ENCODE measurements at places on chromosomes 3 and 15.

DNA sequence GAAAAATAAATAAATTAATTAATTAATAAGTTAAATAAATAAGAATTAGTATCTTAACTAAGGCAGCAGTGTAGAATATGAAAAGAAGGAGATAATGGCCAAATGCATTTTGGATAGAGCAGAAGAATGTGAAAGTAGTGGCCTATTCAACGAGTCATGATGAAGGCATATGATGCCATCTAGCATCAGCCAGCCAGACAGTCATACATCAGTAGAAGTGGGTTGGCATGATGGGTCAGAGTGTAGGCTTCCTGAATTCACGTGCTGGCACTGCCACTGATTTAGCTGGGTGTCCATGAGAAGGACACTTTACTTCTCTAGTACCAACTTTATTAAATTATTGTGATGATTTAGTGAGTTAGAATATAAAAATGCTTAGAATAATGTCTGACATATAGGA, 256.1 kb upstream of the ARPP21 start:
- no peak for DNase-seq

DNA sequence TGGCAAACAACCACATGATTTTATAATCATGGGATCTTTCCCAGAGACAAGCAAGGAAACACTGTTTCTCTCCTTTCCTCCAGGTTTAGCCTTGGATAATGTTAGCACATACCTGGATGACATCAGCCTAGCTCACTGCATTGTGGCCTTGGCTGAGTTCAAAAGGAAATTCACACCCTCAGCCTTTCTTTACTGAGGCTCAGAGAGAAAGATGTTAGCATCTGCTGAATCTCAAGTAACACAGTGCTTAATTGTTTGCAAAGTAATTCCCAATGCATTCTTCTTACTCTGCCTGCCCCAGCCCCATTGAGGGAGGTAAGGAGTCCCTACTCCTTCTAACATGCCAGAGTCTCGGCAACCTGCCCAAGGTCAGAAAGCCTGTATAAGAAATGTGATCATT, 432.2 kb upstream of the LMCD1 start:
- DNase-seq: no peak

DNA sequence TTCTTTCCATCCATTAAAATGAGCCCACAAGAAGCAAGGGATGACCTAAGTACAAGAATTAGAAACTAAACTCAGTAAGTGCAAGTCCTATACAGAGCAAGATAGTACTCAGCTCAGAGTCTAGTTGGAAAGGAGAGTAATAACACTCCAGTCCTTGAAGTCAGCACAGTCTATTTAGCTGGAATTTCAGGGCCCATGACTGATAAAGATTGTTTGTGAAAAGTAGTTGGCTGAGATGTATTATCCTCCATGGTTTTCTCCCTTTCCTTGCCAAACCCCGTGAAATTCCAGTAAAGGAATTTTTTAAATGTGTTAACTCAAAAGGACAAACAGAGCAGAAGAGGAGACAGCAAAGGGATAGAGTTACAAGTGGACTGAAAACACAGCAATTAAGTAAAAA, 127.2 kb upstream of the STT3B start:
- no peak for DNase-seq

DNA sequence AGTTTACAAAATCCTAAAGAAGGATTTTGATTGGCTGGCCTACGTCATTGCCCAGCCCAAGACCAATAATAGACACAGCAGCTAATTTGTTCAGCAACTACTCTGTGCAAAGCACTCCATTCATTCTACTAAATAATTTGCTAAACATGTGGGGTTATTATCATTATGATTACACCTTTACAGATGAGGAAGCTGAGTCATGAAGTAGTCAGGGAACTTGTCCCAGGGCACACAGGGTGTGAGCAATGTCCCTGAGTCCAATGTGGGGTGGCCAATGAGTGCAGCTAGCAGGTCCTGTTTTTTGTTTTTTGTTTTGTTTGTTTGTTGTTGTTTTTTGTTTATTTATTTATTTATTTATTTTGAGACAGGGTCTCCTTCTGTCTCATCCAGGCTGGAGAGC, 183.6 kb downstream of the ABHD5 start:
- DNase-seq: no peak

DNA sequence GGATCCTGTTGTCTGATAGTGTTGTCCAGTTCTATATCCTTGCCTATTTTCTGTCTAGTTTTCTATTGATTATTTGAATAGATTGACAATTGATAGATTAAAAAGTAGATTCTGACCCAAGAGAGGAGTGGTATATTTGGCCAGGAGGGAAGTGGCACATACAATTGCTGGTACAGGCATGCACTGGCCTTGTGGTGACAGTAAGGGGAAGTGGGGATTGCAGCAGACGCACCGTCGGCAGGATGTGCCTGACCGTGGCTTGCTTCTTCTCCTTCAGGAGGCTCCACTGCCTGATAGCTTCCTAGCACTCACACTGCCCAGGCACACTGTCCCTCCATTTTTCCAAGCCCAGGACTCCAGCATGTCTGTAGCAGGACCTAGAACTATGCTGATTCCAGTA, 10.5 kb downstream of the GABRG3 start:
- no peak for DNase-seq

- no peak for DNase-seq
Measured at GRCh38 chr15:36899696-36900095, 200.7 kb downstream of the MEIS2 start.

DNA sequence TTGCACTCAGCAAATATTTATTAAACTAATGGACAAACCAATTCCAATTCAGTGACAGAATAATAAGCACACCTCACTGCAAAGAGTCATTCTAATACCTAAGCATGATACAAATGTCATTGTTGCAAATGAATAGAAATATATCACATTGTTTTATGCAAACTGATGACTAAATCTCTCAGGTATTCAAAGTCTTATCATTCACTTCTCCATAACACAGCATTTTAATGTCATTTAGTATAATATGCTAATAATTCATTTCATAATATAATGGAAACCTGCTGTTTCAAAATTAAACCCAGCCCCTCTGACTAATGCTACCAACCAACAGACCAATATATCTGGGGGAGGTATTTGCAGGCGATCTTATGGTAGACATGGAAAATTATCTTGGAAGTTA, 71.8 kb downstream of the FGF7 start:
- DNase-seq: no peak

- DNase-seq: no peak
Measured at GRCh38 chr3:174101244-174101643, 703.7 kb downstream of the NLGN1 start.

DNA sequence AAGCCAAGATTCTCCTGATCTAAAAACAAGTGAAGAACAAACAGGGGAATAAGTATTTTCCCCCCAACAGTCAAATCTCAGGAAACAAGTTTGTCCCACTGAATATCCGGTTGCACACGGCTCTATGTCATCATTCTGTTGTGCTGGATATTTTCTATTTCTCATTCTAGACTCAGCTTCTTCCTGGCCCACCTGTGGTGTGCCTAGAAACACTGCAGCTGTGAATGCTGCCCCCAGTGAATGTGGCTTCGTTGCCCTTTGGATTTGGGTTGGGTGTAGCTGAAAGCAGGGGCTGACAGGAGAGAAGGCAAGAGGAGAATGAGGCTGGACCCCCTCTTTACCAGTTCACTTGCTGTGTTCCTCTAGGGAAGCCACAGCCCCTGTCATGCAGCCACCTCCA, 181.2 kb upstream of the PROK2 start:
- DNase-seq: no peak

GRCh38 chr3:40845447-40845846, 320.7 kb downstream of the ZNF621 start:
- no peak for DNase-seq
